ENCODE measurements at places on chromosomes 6 and 20.

- no peak overlapping the region for H3K4me3 ChIP-seq
- H3K27me3 ChIP-seq = no peaks in the 10 kb centered on the region
- H3K27ac ChIP-seq = no peak overlapping the region
- no peaks in the 10 kb centered on the region for H3K4me1 ChIP-seq
Observed at GRCh38 chr6:91852252-91852651, 1265.4 kb upstream of the MAP3K7 start.

DNA sequence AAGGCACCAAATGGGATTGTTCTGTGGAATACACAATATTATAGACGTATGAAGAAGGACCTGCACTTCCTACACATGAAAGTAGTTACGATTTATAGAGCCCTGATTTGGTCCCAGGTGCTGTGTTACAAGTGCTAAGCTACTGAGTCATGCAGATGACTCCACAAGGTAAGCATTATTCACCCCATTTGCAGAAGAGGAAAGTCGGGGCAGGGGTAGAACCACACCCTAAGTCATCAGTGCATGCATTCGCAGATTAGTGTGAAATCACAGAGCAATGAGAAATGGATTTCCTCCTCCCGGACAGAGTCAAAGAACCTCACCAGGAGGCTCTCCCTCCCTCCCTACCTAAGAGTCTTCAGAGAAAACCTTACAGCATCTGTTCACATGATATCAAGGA, 279.5 kb downstream of the LRFN2 start:
- no peak overlapping the region for H3K27ac ChIP-seq
- DNase-seq = no peak
- no peaks in the 10 kb centered on the region for H3K36me3 ChIP-seq
- peaks cover 12% of the 10 kb centered on the region for H3K27me3 ChIP-seq
- no peaks in the 10 kb centered on the region for H3K4me1 ChIP-seq

DNA sequence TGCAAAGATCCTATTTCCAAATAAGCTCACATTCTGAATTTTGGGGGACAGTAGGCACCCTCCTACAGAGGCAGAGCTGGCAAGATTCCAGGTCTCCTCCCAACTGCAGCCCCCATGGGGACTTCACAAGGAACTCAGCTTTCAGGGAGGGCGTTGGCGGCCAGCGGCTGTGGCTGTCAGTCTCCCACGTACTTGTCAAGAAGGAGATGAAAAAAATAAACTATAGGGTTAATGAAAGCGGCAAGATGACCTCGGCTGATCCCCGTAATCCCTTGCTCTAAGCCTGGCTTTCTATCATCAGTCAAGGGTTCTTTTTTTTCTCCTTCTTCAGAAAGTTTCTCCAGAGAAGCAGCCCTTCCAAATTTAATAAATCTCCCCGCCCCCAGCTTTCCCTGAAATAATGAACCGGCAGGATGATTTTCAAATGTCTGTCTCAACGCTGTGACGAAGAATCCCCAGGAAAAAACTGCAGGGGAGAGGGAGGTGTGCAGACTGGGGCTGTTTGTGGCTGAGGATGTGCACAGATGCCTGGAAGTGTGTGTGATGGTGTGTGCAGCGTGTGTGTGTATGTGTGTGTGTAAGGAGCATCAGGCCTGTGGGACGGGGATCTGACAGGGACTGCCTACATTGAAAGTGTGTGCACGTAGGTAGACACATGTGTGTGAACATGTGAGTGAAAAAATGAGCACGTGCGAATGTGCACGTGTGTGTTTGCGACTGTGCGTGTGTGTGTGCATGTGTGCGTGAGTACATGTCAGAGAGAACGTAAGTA, 78.7 kb downstream of the SLC2A10 start:
- peaks cover 9% of the 10 kb centered on the region for H3K27me3 ChIP-seq
- H3K4me1 ChIP-seq = no peaks in the 10 kb centered on the region
- H3K4me3 ChIP-seq = no peak overlapping the region
- no peak for DNase-seq
- H3K36me3 ChIP-seq = no peaks in the 10 kb centered on the region

DNA sequence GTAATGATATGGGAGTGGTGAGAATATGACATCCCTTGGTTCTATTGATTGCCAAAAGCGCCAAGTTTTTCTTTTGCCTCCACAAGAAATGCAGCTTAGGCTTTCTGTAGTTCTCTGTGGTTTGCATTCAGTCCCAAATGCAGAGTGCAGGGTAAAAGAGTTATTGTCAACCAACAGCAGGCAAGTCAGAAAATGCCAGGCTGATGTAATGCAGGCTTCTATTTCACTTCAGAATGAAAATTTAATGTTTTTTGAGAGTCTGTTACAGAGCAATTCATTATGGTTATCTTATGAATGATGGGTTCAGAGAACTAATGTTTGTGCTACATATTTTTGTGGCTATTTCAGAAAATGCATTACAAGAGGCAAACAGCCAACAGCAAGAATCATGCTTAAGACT, 293.5 kb downstream of the CENPW start:
- H3K4me3 ChIP-seq = no peak overlapping the region
- no peaks in the 10 kb centered on the region for H3K4me1 ChIP-seq
- H3K27me3 ChIP-seq = no peaks in the 10 kb centered on the region
- no peak for DNase-seq
- no peaks in the 10 kb centered on the region for H3K36me3 ChIP-seq
- H3K27ac ChIP-seq = no peak overlapping the region

DNA sequence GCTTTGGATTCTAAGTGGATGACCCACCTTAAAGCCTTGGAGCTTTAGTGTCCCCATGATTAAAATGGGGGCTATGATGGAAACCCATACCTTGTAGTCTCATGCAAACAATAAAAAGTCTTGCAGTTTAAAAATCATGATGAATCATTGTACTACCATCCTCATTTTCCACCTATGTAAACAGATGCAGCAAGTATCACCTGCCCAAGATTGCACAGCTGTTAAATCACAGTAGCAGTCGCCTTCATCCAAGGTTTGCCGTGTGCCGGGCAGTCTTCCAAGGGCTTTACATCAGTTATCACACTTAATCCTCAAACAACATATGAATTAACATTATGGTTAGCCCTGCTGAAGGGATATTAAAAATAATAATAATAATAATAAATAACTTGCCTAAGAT, 210.3 kb downstream of the FOXA2 start:
- DNase-seq = no peak
- no peaks in the 10 kb centered on the region for H3K27me3 ChIP-seq
- no peaks in the 10 kb centered on the region for H3K4me1 ChIP-seq
- H3K4me3 ChIP-seq = no peak overlapping the region
- H3K27ac ChIP-seq = no peak overlapping the region

- H3K27ac ChIP-seq = no peak overlapping the region
- H3K4me1 ChIP-seq = no peaks in the 10 kb centered on the region
- H3K36me3 ChIP-seq = no peaks in the 10 kb centered on the region
- H3K4me3 ChIP-seq = no peak overlapping the region
- DNase-seq = no peak
Observed at GRCh38 chr20:35991142-35991771, 22.9 kb downstream of the CNBD2 start.

DNA sequence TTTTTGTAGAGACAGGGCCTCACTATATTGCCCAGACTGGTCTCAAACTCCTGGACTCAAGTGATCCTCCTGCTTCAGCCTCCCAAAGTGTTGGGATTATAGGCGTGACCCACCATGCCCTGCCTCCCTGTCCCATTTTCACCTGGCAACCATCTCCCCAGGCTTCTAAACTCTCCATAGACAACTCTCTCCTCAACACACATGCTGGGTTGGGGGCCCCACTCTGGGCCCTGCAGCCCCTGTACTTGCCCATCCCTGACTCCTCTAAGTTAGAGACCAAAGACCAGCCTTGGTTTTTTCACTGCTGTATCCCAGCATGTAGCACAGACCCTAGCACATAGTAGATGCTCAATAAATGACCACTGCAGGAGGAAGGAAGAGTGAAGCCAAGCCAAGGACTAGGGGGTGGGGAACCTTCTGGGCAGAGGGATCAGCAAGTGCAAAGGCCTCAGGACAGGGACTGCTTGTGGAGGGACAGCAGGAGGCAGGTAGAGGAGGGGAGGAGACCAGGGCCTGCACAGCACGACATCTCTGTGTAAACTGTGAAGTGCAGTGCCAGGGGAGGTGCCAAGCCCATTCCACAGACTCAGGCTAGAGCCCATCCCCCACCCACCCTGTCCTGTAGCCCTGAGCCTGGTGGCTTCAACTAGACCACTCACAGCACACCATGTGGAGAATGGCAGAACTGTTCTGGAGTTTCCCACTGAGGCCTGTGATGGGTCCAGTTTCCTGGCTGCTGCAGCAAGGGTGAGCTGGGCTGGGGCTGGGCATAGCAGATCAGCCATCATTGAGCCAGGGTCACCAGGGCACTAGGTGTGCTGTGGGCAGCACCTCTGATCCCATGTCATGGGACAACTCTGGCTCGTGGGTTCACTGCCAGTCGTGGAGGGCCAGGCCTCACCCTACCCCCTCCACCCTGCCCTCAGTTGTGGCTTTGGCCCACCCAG, 3.4 kb upstream of the SRC start:
- no peak for DNase-seq
- H3K4me3 ChIP-seq = no peak overlapping the region
- H3K27me3 ChIP-seq = no peaks in the 10 kb centered on the region
- H3K4me1 ChIP-seq = no peaks in the 10 kb centered on the region
- H3K27ac ChIP-seq = no peak overlapping the region

DNA sequence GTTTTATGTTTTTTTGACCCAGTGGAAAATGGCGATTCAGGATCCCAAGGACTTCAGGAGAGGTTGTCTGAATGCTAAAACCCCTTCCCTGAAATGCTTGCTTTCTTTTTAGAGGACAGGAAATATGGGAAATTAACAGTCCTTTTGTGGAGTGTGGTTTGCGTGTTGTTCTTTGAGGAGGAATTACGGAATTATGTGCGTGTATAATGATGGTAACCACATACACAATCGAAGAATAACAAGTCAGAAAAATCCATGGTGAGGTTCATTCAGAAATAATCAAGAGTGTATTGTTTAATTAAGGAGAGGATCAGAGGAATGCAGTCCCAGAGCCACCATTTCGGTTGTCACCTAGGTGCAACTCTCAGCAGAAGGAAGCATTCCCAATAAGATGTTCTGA, 73.2 kb downstream of the PHACTR3 start:
- H3K4me1 ChIP-seq = no peaks in the 10 kb centered on the region
- peaks cover 21% of the 10 kb centered on the region for H3K27me3 ChIP-seq
- H3K27ac ChIP-seq = no peak overlapping the region
- no peak overlapping the region for H3K4me3 ChIP-seq
- no peaks in the 10 kb centered on the region for H3K36me3 ChIP-seq
- DNase-seq = no peak

DNA sequence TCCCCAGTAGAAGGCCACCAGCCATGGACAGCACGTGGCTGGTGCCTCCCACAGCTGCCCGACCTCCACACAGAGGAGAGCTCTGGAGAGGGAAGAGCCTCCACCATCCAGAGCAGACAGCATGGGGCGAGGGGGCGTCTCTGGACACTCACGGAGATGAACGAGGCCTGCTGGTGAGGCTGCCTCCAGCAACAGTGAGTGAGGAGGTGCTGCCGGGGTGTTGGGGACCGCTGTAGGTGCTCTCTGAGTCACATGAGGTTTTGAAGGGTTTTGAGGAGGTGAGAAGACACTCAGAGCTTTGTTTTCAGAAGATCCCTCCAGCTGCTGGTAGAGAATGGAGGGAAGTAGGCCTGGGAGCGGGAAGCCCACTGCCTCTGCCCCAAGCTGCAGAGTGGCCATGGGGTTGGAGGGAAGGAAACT, 65.6 kb downstream of the THBS2 start:
- no peaks in the 10 kb centered on the region for H3K27me3 ChIP-seq
- no peak overlapping the region for H3K4me3 ChIP-seq
- no peaks in the 10 kb centered on the region for H3K4me1 ChIP-seq
- H3K27ac ChIP-seq = no peak overlapping the region
- no peaks in the 10 kb centered on the region for H3K36me3 ChIP-seq

- H3K27ac ChIP-seq = no peak overlapping the region
- no peaks in the 10 kb centered on the region for H3K27me3 ChIP-seq
- no peaks in the 10 kb centered on the region for H3K36me3 ChIP-seq
- no peak for DNase-seq
Observed at GRCh38 chr20:57179265-57179664, 87.2 kb downstream of the BMP7 start.

GRCh38 chr6:10838794-10839333, 525 bp upstream of the MAK start:
- H3K4me3 ChIP-seq = peak overlapping the region; percentile 62
- no peaks in the 10 kb centered on the region for H3K27me3 ChIP-seq
- H3K36me3 ChIP-seq = no peaks in the 10 kb centered on the region
- no peak for DNase-seq
- no peak overlapping the region for H3K27ac ChIP-seq

DNA sequence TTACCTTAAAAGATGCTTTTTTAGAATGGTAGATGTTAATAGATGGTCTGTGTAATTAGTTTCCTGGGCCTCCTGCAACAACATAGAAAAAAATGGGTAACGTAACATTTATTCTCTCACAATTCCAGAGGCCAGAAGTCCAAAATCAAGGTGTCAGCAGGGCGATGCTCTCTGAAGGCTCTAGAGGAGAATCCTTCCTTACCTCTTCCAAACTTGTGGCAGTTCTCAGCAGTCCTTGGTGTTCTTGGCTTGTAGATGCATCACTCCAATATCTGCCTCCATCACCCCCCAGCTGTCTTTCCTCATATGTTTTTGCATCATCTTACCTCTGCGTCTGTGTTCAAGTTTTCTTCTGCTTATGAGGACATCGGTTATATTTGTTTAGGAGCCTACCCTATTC, 107.9 kb downstream of the SCAF8 start:
- no peak overlapping the region for H3K4me3 ChIP-seq
- peaks cover 14% of the 10 kb centered on the region for H3K4me1 ChIP-seq
- H3K27me3 ChIP-seq = no peaks in the 10 kb centered on the region
- DNase-seq = no peak
- no peak overlapping the region for H3K27ac ChIP-seq
- H3K36me3 ChIP-seq = no peaks in the 10 kb centered on the region

- H3K36me3 ChIP-seq = no peaks in the 10 kb centered on the region
- H3K27me3 ChIP-seq = no peaks in the 10 kb centered on the region
- no peaks in the 10 kb centered on the region for H3K4me1 ChIP-seq
- DNase-seq = no peak
- no peak overlapping the region for H3K27ac ChIP-seq
Observed at GRCh38 chr6:147544420-147544819, 35.9 kb downstream of the SAMD5 start.

GRCh38 chr20:53227523-53227922, 255.4 kb downstream of the TSHZ2 start:
- H3K27ac ChIP-seq = no peak overlapping the region
- H3K4me3 ChIP-seq = no peak overlapping the region
- no peak for DNase-seq

GRCh38 chr6:149499066-149499465, 14.3 kb upstream of the ZC3H12D start:
- H3K4me1 ChIP-seq = peaks cover 8% of the 10 kb centered on the region
- DNase-seq = no peak
- no peak overlapping the region for H3K4me3 ChIP-seq
- no peaks in the 10 kb centered on the region for H3K27me3 ChIP-seq
- no peaks in the 10 kb centered on the region for H3K36me3 ChIP-seq

DNA sequence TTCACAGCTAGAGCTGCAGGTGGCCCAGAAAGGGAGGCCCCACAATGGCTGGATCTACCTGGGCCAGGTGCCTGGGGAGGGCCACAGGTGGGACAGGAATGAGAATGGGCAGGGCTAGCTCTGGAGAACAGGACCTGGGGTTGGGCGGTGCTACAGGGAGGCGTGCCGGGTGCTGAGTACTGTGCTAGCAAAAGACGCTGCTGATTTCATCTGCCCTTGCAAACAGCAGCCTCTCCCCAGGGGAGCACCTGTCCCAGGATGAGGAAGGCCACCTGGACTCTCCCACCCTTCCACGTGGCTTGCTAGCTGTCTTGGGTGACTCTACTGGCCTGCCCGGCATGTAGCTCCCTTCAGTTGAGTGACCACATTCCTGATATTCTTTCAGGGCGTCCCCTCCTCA, 6.6 kb upstream of the YTHDF1 start:
- H3K36me3 ChIP-seq = no peaks in the 10 kb centered on the region
- peaks cover 9% of the 10 kb centered on the region for H3K4me1 ChIP-seq
- no peak overlapping the region for H3K27ac ChIP-seq
- no peaks in the 10 kb centered on the region for H3K27me3 ChIP-seq
